ENCODE measurements at places on chromosomes 13 and 19.

GRCh38 chr13:41812851-41813250 lies 148.1 kb downstream of the VWA8 start:
- no peak for DNase-seq

DNA sequence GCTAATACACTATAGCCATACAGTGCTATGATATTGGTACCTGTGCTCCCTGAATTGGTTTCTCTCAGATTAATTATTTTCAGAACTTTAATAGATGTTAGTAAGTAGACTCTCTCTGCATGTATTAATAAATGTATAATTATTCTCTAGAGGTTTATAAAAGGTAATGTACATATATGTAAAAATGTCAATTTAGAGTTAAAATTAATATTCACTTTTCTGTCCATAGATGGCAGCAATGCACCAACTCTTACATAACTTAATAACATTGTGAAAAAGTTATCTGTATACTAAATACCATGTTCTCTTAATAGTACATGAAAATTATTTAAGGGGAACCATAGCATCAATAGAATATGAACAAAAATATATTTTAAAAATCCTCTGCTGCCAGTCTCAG lies 515.0 kb upstream of the KLHL1 start:
- DNase-seq, result no peak

GRCh38 chr13:104595511-104595910 lies 1529.3 kb upstream of the SLC10A2 start:
- DNase-seq, result no peak

DNA sequence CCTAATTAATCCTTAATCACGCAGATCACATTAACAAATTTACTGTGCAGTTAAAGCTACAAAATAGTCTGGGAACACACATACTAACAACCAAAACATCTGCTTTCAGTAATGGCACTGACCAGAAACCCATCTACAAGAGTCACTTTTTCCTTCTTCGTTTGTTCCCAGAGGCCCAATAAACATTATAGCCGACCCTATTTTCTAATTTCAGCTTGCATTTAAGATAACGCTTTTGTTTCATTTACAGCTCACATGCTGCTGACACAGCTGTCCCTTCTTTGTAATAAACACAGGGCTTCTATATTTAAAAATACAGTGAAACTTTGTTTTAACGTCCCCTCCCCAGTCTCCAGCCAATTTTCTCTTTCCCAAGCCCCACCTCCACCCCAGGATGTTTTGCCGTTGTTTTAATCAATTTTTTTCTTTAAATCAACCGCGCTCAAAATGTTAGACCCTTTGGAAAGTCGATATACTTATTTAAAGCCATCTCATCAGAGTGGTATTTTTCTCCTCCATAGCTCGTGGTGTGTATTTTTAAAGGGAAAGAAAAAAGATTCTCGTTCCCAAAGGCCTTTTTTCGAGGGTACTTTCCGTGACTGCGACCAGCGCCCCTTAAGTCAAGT lies 1.7 kb upstream of the WBP4 start:
- no peak for DNase-seq

GRCh38 chr19:31819837-31820236 lies 470.6 kb upstream of the TSHZ3 start:
- no peak for DNase-seq

- no peak for DNase-seq
These were observed 60.1 kb downstream of the UFM1 start for GRCh38 chr13:38409771-38410170.

DNA sequence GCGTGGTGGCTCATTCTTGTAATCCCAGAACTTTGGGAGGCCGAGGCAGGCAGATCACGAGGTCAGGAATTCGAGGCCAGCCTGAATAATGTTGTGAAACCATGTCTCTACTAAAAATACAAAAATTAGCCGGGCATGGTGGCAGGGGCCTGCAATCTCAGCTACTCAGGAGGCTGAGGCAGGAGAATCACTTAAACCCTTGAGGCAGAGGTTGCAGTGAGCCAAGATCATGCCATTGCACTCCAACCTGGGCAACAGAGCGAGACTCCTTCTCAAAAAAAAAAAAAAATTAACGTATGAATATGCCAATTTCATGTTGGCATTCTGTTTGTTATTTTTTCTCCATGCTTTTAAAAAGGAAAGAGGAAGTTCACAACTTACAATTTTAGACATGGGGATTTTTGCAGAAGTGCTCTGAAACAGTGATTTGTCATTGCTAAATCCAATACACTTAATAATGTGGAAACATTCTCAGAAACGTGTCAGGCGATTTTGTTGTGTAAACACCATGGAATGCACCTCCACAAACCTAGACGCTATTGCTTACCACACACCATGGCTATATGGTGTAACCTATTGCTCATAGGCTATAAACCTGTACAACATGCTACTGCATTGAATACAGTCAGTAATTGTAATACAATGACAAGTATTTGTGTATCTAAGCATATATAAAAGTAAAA lies 115.9 kb upstream of the PCDH20 start:
- DNase-seq, result no peak

GRCh38 chr13:104015646-104016396 lies 949.6 kb upstream of the SLC10A2 start:
- no peak for DNase-seq

- no peak for DNase-seq
These were observed 11.3 kb upstream of the PRKD2 start for GRCh38 chr19:46728208-46728607.

- no peak for DNase-seq
These were observed 748.8 kb downstream of the LIG4 start for GRCh38 chr13:107466326-107467099.

DNA sequence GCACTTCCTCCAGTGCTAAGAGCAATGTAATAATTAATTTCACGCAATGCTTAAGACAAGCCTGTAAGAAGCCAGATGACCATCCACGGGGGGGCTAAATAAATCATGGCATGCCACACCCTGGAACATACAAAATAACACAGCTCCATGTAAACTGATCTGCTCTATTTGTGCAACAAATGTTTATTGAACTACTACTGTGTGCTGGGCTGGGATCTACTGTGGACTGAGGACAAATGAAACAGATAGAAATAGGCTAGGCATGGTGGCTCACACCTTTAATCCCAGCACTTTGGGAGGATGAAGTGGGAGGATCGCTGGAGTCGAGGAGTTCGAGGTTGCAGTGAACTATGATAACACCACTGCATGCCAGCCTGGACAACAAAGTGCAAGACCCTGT lies 21.3 kb downstream of the TGFB1 start:
- no peak for DNase-seq

DNA sequence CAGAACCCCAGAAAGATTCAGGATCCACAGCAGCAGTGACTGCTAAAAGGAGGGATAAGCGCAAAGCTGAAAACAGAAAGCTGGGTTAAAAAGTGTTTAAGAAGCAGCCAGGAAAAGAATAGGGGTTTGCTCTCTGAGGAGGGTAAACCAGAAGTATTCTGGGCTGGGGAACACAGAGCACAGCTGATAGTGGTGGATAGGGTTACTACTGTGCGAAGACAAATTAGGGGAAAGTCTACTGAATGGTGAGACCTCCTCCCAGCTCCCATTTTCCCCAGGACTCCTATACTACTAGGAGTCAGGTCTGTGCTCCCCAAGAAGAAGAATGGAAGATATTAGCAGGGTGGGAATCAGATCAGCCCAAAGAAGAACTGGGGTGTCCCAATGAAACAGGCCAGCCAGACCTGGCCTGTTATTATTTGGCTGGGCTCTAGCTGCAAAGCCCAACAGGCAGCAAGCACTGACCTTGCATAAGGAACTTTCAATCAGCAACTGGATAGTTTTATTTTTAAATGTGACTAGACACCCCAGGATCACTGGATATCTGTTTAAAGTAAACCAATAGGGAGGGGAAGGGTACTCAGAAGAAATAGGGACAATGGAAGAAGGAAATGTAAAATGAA lies 43.5 kb upstream of the SERTM1 start:
- no peak for DNase-seq

Measured in activated T-cell treated with anti-CD3 and anti-CD28 coated beads for 4 hours (primary cell).